ENCODE measurements at places on chromosomes 3 and 15. TPM values are rescaled to one million over a fixed set of nuclear protein-coding genes. Genes with fewer than 3 reads are reported as not detected.
A peak's percentile ranks its signal among the peaks of the same experiment; 100 is the strongest.

- no peak overlapping the region for H3K27ac ChIP-seq
- no peaks in the 10 kb centered on the region for H3K36me3 ChIP-seq
- DNase-seq: no peak
- H3K4me1 ChIP-seq: no peaks in the 10 kb centered on the region
Measured at GRCh38 chr15:39219608-39220007, 361.3 kb upstream of the THBS1 start.

DNA sequence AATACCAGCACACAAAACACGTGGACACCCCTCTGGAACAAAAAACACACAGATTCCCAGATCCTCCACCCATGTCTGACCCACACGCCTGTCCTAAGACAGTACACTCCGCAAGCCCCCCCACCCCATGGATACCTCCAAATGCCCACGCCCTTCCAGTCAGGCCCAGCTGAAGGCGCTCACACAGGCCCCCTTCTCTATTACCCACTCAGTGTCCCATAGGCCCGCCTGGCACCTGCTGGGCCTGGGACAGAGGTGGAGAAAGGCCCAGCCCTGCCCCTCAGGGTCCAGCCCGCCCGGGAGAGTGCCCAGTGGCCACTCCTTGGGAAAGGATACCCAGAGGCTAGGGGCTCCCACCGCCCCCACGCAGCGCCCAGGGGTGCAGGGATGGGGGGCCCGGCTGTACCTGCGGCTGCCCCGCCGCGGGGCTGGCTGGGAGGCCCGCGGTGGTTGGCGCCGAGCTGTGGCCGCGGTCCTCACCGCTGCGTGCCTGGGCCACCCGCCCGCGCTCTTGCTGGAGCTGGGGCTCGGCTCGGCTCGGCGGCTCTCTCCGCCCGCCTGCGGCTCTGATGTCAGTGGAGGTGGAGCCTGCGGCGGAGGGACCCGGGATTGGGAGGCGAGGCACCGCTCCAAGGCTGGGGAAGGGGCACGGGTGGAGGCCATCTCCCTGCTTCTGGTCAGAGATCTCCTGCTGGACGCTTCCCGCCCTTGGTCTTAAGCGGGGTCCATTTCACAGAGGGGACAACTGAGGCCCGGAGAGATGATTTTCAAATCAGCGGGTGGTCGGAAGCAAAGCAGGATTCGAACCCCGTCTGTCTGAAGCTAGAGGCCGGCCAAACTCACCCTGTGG lies at the start of gene CAMK1:
Gene CAMK1 (minus strand): TSS at position 522 of the 850 bp plus-strand sequence. CDS start 2,198 bp downstream, outside the sequence.
- no peaks in the 10 kb centered on the region for H3K27me3 ChIP-seq
- peaks cover 6% of the 10 kb centered on the region for H3K36me3 ChIP-seq
- H3K4me3 ChIP-seq: peak within 1 kb of the TSS; percentile 67
- H3K27ac ChIP-seq: peak within 1 kb of the TSS; percentile 74
- peaks cover 33% of the 10 kb centered on the region for H3K4me1 ChIP-seq
- peak; percentile 78 for DNase-seq

The FOXL2NB gene
- total RNA-seq: not detected

GRCh38 chr3:38124324-38125122 lies 12.4 kb downstream of the ACAA1 start:
- DNase-seq: peak; percentile 25
- peaks cover 32% of the 10 kb centered on the region for H3K36me3 ChIP-seq
- H3K4me1 ChIP-seq: peaks cover under 1% of the 10 kb centered on the region
- no peaks in the 10 kb centered on the region for H3K27me3 ChIP-seq

The HRG gene
- total RNA-seq: not detected

GRCh38 chr15:74682954-74683353 lies 12.9 kb downstream of the EDC3 start:
- no peak overlapping the region for H3K27ac ChIP-seq
- DNase-seq: no peak
- H3K4me3 ChIP-seq: no peak overlapping the region
- peaks cover 9% of the 10 kb centered on the region for H3K4me1 ChIP-seq
- peaks cover 29% of the 10 kb centered on the region for H3K36me3 ChIP-seq

DNA sequence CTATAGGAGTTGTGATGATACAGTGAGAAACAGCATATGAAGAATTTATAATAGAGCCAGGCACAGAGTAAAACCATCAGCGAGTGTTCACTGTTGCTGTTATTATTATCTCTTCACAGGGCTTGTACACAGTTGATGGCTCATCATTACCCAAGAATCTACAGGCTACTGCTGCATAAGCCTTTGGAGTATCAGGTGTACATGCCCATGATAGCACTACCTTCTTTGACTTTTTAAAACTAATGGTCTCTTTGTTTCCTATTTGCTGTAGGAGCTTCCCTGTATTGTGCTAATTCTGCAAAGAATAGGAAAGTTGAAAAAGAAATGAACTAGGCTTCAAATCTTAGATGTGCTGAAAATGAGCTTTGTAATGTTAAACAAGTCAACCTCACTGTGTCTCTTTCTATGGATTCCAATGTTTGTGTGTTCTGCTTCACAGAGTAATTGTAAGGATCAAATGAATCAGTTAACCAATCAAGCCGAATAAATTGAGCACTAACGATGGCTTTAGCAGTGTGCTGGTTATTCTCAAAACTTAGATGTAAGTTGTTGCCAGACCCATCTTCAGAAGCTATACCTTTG lies 138.8 kb downstream of the TUSC7 start:
- H3K4me1 ChIP-seq: no peaks in the 10 kb centered on the region
- H3K27ac ChIP-seq: no peak overlapping the region
- DNase-seq: no peak
- no peak overlapping the region for H3K4me3 ChIP-seq
- no peaks in the 10 kb centered on the region for H3K36me3 ChIP-seq
- no peaks in the 10 kb centered on the region for H3K27me3 ChIP-seq

DNA sequence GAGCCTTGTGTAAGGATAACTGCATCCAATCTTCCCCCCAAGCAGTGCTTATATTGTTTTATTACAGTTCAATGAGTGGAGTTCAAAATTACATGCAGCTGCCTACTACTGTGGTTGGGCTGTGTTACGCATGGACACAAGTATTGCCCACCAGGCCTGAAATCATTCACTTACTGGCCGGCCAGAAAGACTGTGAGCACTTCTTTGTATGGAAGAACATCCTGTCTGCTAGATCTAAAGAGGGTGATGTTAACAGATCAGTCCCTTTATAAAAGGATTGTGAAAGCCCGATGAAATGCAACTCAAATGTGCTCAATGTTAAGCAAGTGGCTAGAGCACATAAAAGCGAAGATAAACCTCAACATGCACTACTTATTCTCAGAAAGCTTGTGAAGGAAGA lies 132.5 kb downstream of the FOXP1 start:
- no peak overlapping the region for H3K4me3 ChIP-seq
- H3K27ac ChIP-seq: no peak overlapping the region
- H3K27me3 ChIP-seq: no peaks in the 10 kb centered on the region
- peaks cover 77% of the 10 kb centered on the region for H3K4me1 ChIP-seq

GRCh38 chr3:9553021-9553947 lies at the start of gene LHFPL4:
TSS of gene LHFPL4 (minus strand) at chr3:9553822. CDS start at chr3:9552679, 1,143 bp downstream.
- DNase-seq: no peak
- H3K36me3 ChIP-seq: peaks cover 1% of the 10 kb centered on the region
- H3K4me3 ChIP-seq: no peak within 1 kb of the TSS
- peaks cover 53% of the 10 kb centered on the region for H3K27me3 ChIP-seq

DNA sequence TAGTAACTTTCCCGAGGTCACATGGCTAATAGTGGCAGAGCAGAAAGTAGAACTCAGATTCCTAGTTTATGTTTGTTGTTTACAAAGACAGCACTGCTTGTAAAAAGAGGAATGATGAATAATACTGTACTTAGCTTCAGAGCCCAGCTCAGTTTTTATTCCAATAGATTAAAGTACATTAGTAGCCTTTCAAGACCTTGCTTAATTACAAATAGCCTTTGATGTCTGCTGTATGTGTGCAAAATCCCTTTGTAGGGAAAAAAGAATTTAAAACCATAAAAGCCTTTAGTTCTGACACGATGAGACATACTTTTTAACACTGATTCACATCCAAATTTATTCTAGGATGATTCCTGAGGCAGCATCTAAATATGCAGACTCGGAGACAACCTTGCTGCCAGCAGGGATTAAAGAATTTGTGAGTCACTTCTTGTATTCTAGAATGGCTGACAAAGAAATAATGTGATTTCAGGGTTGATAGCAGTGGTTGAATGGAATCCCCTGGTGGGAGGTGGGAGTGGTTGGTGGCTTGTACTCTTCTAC lies 324.2 kb upstream of the TGFBR2 start:
- H3K27me3 ChIP-seq: no peaks in the 10 kb centered on the region
- H3K36me3 ChIP-seq: peaks cover 8% of the 10 kb centered on the region
- peaks cover 17% of the 10 kb centered on the region for H3K4me1 ChIP-seq
- no peak overlapping the region for H3K27ac ChIP-seq

GRCh38 chr3:138818185-138818860 lies 16.4 kb downstream of the PIK3CB start:
- no peak overlapping the region for H3K4me3 ChIP-seq
- H3K27me3 ChIP-seq: no peaks in the 10 kb centered on the region
- no peak for DNase-seq
- H3K4me1 ChIP-seq: peaks cover 18% of the 10 kb centered on the region
- peaks cover 6% of the 10 kb centered on the region for H3K36me3 ChIP-seq

The FSTL1 gene
- 1.3 TPM for total RNA-seq

The ATP10A gene
- total RNA-seq: 36.7 TPM

The FAM107A gene
- total RNA-seq: not detected
